ENCODE measurements at places on chromosomes 3 and 15.

DNA sequence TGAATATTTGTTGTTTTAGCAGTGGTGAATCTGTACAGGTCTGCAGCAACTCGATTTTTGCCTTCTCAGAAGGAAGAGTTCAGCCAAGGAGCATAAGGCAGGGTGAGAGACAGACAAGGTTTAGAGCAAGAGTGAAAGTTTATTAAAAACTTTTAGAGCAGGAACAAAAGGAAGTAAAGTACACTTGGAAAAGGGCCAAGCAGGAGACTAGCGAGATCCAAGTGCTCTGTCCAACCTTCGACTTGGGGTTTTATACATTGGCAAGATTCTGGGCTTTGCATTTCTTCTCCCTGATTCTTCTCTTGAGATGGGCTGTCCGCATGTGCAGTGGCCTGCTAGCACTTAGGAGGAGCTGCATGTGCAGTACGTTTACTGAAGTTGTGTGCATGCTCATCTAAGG lies 46.7 kb upstream of the AADACL2 start:
- no peak for DNase-seq

DNA sequence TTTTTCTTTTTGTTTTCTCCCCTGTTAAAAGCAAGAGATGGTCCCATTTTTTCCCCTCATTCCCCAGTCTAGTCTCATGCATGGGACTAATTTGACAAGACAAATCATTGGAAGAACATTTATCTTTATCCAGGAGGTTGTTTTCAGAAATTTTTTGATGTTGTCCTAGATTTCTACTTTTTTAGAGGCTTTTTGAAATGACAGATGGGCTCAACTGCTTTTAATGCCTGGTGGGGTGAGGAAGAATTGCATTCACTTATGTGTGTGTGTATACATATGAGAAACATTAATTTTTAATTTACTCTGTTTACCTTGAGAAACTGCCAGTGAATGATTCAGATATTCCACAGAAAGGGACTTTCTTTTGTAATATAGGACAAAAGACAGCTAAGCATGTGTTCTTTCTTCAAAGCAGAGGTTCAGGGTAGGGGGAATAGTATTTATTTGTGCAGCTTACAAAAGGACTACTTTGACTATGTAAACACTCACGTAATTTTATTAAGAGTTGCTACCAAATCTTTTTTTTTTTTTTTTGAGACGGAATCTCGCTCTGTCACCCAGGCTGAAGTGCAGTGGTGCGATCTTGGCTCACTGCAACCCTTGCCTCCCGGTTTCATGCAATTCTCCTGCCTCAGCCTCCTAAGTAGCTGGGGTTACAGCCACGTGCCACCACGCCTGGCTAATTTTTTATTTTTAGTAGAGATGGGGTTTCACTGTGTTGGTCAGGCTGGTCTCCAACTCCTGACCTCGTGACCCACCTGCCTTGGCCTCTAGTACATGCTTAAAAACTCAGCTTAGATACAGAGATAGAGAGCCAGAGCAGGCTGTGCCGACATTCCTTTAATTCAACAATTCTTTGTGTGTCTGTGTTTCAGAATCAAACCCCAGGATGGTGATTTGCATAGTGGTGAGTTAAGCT lies 130.1 kb upstream of the RARB start:
- DNase-seq: no peak

DNA sequence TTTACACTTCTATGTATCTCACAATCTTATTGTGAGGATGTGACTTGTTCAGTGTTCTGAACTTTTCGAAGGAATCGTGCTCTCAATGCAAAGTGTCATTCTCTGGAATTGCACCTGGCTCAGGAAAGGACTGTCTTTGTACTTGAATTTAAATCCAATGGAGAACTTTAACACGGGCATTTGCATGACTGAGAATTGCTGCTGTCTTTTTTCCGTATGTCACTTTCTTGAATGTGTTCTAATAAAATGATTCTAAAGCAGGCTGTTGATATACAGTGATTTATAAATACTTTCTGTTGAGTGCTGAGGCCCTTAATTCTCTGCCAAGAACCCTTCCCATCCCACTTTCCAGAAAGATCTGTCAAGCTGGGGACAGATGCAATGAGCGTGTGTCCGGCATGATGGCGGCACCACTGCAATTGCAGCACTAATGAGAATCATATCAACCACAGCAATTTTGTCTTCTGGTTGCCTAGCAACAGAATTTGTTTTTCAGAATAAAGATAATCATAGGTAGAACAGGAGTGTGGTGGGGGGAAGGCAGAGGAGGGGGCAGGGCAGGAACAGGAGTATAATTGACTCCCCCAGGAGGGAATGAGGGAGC lies 210.6 kb upstream of the UMPS start:
- DNase-seq: peak; percentile 75

GRCh38 chr3:175453361-175453760 lies 594.2 kb downstream of the NAALADL2 start:
- DNase-seq: no peak

DNA sequence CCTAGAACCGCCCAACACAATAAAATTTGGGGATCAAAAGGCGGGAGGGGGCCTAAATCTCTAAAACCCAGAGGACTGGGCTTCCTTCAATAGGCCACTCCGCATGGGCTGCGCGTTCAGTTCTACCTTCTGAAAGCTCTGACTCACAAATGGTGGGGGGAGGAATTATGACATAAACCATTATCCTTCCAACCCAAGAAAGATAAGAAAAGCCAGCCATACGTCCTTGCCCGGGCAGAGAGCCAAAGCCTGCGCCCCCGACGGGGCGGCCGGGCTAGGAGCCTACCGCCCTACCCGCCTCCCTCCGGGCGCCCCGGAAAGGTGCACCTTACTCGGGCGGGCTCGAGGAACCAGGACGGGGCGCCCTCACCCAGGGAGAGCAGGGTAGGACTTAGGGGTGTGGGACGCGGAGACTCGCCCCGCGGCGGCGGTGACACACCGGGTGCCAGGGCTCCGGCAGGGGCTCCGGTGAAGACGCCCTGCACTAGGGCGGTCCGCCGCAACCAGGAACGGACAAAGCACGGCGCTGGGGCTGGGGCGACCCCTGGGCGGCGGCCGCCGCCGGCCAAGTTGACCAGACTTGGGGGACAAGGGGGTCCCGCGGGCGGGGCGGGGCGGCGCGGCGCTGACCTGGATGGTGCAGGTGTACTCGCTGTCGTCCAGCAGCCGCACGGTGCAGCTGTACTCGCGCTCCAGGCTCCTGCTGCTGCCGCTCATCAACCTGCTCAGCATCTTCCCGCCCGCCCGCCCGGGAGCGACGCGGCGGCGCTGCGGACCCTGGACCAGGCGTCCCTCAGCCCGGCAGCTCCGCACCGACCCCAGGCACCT lies 534 bp downstream of the FRMD5 start:
- peak; percentile 77 for DNase-seq

DNA sequence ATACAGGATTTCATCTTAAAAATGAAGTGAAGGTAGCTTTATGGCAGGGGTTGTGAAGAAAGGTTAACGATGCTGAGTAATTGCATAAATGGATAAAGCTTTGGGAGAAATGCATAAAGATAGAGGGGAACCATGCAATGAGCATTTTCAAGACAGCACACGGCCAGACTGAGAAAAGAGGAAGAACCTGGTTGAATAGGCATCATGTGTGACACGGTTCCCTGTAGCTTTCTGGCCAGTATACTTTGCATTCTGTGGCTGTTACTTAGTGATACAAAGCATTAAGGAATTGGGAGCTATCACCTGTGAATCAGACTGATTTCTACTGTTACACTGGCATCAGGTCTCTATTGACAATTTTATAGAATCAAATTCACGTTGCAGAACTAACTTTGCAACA lies 33.3 kb downstream of the NR2C2 start:
- no peak for DNase-seq

Data from NCI-H1417 (cell line).